ENCODE measurements at places on chromosomes 11 and 22.
A peak's percentile ranks its signal among the peaks of the same experiment; 100 is the strongest.

- DNase-seq: no peak
Measured at GRCh38 chr11:44873537-44873936, 77.1 kb downstream of the TP53I11 start.

- DNase-seq: peak; percentile 57
Measured at GRCh38 chr11:534396-535209, 773 bp downstream of the HRAS start.

- no peak for DNase-seq
Measured at GRCh38 chr11:57427727-57428082, 784 bp upstream of the SLC43A3 start.

- no peak for DNase-seq
Measured at GRCh38 chr11:21534288-21534687, 658.6 kb upstream of the ANO5 start.

DNA sequence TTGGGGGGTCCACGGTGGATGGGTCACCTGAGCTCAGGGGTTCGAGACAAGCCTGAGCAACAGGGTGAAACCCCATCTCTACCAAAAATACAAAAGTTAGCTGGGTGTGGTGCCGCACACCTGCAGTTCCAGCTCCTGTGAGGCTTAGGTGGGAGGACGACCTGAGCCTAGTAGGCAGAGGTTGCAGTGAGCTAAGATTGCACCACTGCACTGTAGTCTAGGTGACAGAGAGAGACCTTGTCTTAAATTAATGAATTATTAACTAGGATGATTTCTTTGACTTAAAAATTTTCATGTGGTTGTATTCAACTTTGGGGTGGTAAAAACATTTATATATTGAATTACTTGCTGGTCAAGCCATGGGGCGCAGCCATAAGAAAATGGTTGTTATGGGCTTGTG is 33.9 kb downstream of the CCDC83 start:
- DNase-seq: no peak

GRCh38 chr11:119602745-119603373 is 126.1 kb downstream of the NECTIN1 start:
- DNase-seq: no peak

- peak; percentile 19 for DNase-seq
Measured at GRCh38 chr11:46674463-46675287, 25.7 kb downstream of the ARHGAP1 start.

- DNase-seq: peak; percentile 13
Measured at GRCh38 chr11:114280696-114281095, 15.5 kb upstream of the NNMT start.

- no peak for DNase-seq
Measured at GRCh38 chr11:92457250-92457649, 232.6 kb downstream of the FAT3 start.

DNA sequence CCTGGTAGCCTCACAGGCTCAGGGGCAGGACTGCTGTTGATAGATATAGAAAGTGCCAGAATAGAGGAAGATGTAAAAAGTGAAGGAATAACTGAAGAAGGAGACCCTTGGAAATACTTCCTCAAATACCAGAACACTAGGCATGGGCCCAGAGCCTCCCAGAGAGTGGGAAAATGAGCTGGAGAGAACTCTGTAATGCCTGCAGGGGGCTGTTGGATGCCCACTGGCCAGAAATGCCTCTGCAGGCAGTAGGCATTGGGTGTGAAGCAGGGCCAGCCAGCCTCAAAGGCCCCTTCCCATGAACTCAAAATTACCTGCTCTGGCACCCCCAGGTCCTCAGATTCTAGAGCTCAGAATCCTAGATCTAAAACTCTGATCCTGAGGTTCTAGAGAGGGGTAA is 15.1 kb downstream of the P2RY2 start:
- no peak for DNase-seq

- no peak for DNase-seq
Measured at GRCh38 chr22:34902335-34902734, 163.6 kb upstream of the ISX start.

DNA sequence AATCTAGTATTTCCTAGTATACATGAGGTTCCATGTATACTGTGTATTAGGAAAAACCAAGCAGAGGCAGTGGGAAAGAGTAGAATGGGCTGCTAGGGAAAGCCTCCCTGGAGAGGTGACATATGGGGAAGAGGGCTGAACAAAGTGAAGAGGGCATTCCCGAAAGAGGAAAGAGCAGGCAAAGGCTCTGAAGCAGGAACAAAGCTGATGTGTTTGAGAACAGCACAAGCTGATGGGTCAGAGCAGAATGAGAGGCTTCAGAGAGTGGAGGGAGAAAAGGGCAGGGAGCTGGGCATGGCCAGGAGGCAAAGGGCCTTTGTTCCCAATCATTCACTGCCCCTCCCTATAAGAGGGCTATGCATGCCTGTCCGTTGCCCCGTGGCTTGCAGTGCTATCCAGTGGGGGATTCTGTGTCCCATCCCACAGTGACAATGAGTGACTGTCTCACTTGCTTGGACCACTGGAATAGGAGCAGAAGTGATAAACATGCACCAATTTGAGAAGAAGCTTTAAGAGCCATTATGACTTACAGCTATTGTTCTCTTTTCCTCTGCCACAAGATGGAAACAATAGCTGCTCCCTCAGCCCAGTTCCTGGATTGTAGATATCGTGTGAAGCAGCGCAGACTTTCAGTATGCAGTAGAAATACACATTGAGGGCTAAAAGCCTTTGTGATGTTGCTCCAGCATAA is 39.6 kb downstream of the GALNT18 start:
- no peak for DNase-seq

- no peak for DNase-seq
Measured at GRCh38 chr22:48145738-48146137, 1383.3 kb downstream of the TBC1D22A start.

- no peak for DNase-seq
Measured at GRCh38 chr11:109150581-109150980, 271.4 kb upstream of the C11orf87 start.

DNA sequence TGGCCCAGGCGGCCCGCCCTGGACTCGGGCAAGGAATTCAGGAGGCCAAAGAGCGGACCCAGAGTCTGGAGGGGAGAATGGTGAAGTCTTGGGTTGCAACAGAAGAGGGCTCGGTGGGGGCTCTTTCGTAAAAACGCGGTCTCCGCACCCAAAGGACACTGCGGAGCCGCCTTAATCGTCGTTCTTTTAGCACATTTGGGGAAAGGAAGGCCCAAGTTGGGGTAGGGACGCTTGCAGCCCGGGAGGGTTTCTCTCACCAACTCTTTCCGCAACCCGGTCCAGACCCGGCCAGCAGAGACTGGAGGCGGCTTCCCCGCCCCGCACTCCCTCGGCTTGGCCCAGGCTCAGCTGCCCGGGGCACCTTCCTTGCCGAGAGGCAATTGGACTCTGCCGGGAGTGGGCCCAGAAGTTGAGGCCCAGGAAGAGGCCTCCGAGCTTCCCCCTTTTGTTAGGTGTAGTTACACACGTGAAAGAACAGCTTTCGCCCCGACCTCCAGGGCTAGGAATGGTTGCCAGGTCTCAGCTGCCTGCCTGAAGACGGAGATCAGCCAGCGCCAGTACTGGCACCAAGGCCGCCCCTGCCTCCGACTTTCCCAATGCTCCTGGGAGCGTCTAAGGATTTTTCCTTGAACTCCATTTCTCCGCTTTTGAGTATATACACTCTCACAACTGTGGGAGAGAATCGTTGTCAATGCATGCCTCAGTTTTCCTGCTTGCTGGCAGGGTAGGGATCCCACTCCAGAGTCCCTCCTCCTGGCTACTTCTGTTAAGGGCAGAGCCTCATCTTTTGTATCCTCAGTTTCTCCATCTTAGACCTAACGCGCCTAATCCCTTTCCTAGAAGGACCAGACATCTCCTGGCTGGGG is 3.7 kb downstream of the ALX4 start:
- DNase-seq: no peak

- DNase-seq: no peak
Measured at GRCh38 chr22:22167791-22168189, 76.8 kb upstream of the VPREB1 start.

DNA sequence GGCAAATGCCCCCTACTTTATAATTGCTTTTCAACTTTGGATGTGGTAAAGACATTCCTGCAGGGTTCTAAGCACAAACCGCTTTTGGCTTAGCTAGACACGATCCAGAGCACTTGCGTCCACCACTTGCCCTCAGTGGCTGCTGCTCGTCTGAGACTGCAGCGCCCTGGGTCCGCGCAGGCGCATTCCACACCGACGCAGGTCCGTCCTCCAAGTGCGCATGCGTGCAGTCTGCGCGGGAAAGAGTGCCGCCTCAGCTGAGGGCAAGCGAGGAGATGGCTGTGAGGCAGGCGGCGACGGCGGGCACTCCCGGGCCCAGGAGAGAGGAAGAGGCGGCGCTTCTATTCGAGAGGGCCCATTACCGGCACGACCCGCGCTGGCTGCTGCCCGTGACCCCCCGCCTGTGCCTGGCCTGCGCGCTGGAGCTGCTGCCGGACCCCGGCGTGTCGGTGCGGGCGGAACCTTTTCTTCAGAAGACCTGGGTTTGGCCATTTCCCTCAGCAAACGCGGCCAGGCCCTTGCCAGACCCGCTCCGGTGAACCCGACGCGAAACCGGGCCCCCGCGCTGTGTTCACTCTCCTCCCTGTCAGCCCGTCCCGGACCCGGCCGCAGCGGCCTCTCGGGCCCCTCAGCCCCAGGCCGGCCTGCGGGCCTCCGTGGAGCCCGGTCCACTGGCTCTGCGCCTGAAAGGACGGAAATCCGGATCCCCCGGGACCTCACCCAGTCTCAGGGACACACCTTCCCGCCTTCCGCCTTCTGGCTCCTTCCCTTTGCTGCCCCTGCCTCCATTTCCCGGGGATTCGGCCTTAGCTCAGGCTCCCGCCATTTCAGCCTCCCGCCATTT is at the start of gene MEI1:
TSS of gene MEI1 (plus strand) at position 240 of the 844 bp plus-strand sequence. CDS start at position 276, 36 bp downstream.
- peak; percentile 93 for DNase-seq

DNA sequence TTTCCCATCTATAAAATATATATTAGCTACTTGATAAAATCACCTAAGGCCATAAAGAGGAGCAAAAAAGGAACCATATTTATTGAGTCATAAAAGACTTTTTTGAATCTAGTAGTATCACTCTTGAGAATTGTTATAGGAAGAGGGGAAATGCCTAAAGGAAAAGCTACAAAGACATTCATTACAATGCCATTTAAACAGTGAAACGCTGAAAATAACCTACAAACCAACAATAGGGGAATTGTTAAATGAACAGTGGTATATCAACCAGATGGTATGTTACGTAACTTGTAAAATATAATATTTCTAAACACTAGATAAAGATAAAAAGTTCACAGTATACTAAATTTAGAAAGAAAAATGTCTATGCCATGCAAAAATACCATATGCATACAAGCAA is 47.5 kb downstream of the FAM181B start:
- no peak for DNase-seq

DNA sequence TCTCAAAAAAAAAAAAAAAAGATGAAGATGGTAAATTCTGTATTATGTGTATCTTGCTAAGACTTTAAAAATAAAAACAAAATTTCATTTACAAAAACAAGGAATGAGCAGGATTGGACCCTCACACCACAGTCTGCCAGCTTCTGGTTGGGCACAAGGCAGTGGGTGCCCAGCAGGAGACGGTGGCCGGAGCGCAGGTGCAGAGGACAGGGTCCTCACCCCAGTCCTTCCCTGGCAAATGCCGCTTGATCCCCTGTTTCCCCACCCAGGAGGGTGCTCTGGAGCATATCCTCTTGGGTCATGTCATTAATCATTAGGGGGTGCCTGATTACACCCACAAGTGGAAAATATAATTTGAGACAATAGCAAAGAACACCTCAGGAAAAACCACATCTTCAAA is 31.2 kb downstream of the SHANK2 start:
- no peak for DNase-seq

- DNase-seq: no peak
Measured at GRCh38 chr11:76861490-76861953, 804 bp downstream of the ACER3 start.

DNA sequence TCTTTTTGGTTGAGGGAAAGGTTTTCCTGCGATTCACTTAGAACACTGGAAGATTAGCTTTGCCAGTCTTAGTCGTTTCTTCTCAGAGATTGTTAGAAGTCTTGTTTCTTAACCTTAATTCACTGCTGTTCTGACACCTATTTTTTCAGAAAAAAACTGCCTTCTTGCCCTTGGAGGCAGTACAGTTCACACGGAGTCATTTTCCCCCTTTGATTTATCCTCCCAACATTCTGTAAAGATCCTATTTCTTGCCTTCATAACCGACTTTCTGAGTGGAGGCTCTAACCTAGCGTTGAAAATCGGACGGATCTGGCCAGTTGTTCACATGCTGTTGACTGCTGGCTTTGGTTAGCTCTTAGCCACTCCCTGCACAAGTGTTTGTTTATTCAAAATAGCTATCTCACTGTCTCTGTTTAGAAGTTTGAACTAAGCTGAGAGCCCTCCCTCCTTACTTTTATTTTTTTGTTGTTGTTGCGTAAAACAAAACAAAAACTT is 737 bp downstream of the BCL2L13 start:
- DNase-seq: no peak

DNA sequence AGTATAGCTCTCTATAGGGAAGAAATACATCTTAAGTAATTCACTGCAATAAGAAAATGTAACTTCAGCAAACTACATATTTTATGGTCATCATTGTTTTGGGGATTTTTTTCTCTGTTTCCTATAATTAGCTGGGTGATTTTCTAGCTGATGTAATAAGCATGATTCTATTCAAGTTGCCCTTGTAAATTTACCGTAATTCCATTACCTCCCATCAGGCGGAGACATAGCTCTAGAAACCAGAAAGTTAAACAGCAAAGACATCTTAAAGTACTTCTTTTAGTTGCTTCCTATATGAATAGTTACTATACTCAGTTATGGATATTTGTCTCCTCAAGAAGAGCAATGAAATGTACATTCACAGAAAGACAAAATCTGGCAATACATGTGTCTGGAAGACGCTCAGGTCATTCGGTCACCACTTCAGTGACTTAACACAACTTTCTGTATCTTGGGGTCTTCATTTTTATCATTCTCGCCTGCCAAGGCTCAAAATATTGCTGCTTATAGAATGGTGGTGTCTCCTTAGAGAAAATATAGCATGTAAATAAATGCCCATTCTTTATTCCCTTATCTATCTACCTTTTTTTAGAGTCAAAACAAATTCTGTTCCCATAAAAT is 239.9 kb upstream of the ZC3H12C start:
- peak; percentile 9 for DNase-seq

GRCh38 chr11:20364341-20364792 is 853 bp downstream of the HTATIP2 start:
- no peak for DNase-seq

GRCh38 chr11:113546757-113547507 is 71.7 kb upstream of the DRD2 start:
- DNase-seq: no peak

DNA sequence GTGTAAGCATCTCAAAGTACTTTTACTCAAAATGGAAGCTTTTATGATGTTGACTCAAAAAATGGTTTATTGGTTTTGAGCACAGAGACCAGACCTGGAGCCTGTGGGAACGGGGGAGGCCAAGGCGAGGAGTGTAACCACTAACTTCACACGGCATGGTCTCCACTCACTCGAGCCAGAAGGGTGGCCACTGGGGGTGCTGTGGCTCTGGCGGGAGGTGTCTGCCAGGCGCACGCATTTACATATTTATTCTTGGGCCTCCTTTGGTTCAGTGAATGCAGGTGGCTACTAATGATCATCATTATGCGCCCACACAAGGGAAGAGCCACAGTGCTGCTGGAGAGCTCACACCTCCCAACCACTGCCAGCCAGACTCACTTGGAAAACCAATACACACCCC is 64.6 kb downstream of the FLRT1 start:
- DNase-seq: no peak

- DNase-seq: peak; percentile 46
Measured at GRCh38 chr11:57668434-57668782, 494 bp downstream of the ZDHHC5 start.

GRCh38 chr11:18361154-18361553 is 33.2 kb upstream of the LDHA start:
- DNase-seq: no peak

Data from CD4-positive, alpha-beta T cell (primary cell).